BJ (cell line): ENCODE measurements at places on chromosomes 4 and X. TPM values are rescaled to one million over a fixed set of nuclear protein-coding genes. Genes with fewer than 3 reads are reported as not detected.

PDZD4 gene
- polyA plus RNA-seq = 0.49 and 0.82 TPM in 2 replicates

ZNF280C gene
- polyA plus RNA-seq = 2.1 and 4.2 TPM in 2 replicates

DNA sequence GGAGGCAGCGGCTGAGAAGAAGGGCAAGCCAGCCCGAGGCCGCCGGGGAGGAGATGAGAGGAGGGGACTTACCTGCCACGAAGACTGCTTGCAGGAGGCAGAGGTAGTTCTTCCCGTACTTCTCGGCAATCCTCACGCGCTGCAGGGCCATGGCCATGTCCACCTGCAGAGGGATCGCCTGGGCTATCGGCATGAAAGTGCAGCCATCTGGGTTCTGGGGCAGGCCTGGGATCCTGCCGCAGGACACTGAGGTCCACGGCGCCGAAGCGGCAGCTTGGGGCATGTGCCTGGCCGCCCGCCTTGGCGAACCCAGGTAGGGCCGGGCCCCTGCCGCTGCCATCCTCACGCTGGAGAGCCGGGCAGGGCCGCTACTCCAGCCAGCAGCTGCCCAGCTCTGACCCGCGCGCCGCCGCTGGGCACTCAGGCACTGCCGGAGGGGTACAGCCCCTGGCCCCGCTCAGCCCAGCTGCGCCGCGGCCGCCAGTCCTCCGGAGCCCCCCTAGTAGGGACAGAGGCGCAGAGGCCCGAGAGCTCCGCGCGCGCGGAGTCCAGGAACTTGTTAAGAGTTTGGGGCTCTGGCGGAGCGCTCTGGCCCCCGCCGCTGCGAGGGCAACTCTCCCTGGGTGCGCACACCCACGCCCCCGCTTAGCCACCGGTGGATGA, 16.0 kb downstream of the MCF2 start:
- DNase-seq = no peak

GRCh38 chr4:47219586-47219985, 188.2 kb downstream of the GABRB1 start:
- no peak for DNase-seq

DNA sequence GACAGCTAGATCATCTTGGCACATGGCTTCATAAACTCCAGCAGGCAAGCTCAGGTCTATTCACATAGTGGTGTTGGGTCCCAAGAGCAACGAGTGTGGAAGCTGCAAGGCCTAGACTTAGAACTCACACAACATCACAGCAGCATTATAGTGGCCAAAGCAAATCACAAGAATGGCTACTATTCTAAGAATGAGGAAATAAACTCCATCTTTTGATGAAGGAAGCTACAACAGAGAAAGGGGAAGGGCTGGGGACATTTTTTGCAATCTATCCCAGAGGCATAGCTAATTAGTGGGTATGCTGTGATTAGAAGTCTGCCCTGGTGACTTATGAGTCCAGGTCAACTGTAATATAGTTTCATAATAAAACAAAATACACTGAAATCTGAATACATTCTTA, 42.9 kb upstream of the TAB3 start:
- no peak for DNase-seq

- DNase-seq = no peak
Measured at GRCh38 chr4:23680671-23681518, 209.0 kb downstream of the PPARGC1A start.

- no peak for DNase-seq
Measured at GRCh38 chr4:138243369-138243768, 1.2 kb upstream of the SLC7A11 start.

NALF2 gene
- polyA plus RNA-seq = not detected in 2 replicates

DNA sequence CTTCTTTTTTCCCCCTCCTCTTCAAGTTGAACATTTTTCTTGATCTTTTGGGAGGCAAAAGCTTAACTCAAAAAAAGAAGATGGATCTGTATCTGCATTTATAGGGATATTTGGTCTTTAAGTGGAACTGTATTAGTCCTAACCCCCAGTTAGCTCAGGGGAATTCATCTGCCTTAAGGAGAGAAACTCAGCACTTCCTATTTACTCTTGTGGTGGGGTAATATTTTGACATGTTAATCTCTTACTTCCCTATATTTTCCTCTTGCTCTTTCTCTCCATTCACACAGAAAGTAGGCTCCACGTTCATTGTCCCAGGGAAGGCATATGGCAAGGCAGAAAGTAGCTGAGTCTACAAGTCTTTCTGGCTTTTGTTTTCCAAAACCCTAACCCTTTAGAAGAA, 5.3 kb downstream of the LRRC66 start:
- no peak for DNase-seq

GSTCD gene
- polyA plus RNA-seq = 4.6 and 8.3 TPM in 2 replicates

DNA sequence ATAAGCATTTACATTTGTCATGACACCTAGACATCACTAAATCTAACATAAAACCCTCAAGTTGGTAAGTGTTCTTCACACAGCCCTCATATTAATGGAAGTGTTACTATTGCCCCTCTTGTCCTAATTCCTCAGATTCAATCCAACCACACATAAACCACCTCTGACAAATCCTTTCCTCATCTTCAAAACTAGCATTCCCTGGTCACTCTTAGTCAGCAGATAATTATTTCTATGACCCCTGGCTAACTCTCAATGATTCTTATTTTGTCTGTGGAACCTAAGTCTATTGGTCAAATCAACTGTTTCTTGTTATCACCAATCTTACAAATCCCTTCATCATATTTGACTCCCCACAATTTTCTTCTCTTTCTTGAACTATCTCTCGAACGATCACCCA, 168.6 kb downstream of the PPP3CA start:
- no peak for DNase-seq

- DNase-seq = no peak
Measured at GRCh38 chr4:8123389-8123788, 35.2 kb downstream of the ABLIM2 start.

GRCh38 chr4:142516686-142517526, 329.2 kb downstream of the INPP4B start:
- peak; percentile 47 for DNase-seq

GRCh38 chr4:8721621-8722020, 129.1 kb downstream of the CPZ start:
- DNase-seq = no peak

UBA6 gene
- polyA plus RNA-seq = 34.9 and 67.9 TPM in 2 replicates

DNA sequence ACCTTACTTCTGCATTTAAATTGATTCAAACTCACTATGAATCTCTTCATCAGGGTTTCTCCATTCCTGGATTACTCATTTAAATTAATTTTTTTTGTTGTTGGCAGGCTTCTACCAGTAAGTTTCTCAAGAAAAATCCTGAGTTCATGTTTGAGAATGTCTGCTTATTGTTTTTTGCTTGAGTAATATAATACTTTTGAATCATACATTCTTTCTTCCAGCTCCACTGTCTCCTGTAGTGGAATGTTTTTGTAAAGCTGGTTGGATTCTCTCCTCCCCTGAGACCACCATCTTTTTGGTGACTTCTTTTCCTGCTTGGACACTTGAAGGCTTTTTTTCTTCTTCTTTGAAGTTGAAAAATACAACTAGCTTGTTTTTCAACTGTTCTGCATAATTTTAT, 4.3 kb upstream of the MID1IP1 start:
- no peak for DNase-seq

- DNase-seq = no peak
Measured at GRCh38 chr4:105896984-105897775, 1.9 kb downstream of the NPNT start.

GRCh38 chrX:37652589-37653231, 32.9 kb upstream of the XK start:
- DNase-seq = no peak

- DNase-seq = no peak
Measured at GRCh38 chrX:72020204-72020603, 109.6 kb downstream of the NHSL2 start.

DNA sequence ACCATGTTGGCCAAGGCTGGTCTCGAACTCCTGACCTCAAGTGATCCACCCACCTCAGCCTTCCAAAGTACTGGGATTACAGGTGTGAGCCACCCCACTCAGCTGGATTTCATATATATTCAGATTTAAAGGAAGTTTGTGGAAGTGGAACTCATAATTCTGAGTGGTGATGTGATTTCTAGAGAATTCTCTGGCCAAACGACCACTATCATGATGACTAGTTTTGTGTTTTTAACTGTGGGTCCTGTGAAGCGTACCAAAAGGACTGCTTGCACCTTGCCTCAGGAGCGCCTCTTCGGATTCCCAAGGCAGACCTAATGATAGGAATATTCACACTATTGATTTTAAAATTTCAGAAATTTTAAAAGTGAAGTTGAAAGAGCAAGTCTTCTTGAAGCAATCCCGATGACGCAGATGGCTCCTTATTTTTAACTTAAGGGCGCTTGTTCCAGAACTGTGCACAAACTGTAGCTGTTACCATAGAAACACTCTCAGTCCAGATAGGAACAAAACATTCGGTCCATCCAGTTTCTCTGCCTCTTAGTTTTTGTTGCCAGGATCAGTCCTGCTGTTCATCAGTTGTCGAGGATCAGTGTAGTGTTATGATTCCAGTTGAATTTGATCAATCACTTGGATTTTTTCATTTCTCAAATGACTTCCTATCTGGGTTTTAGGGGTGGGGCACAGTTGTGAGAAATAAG, 51.7 kb upstream of the CLCN4 start:
- DNase-seq = no peak

PDE6B gene
- 0.10 and 0.22 TPM in 2 replicates for polyA plus RNA-seq

DNA sequence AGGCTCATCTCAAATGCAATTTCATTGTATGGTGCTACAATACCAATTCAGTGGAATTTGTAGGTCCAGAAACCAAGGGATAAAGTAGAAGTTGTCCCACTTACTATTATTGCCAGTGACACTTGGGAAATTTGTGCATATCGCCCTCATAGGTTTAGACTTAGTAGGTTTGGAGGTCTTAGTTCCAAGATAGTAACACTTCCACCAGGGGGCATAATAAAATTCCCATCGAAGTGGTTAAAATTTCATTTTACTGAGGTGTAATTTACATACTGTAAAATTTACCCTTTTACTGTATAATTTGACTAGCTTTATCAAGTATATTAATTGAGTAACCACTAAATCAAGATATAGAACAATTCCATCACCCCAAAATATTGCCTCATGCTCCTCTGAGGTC, 174.6 kb downstream of the INPP4B start:
- no peak for DNase-seq

GRCh38 chrX:140764401-140764919, 54.9 kb downstream of the LINC00632 start:
- DNase-seq = no peak

TMEM31 gene
- 0.16 and 0.43 TPM in 2 replicates for polyA plus RNA-seq

- no peak for DNase-seq
Measured at GRCh38 chr4:166282081-166282770, 409.2 kb downstream of the TLL1 start.

DNA sequence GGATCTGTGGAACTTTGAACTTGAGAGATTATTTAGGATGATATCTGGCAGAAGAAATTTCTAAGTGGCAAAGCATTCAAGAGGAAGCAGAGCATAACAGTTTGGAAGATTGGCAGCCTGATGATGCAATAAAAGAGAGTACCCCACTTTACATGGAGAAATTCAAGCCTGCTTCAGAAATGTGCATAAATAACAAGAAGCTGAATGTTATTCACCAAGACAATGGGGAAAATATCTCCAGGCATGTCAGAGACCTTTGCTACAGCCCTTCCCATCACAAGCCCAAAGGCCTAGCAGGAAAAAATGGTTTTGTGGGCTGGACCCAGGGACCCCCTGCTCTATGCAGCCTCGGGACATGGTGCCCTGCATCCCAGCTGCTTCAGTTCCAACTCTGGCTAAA, 420.8 kb downstream of the DTHD1 start:
- no peak for DNase-seq

GRCh38 chr4:3420606-3420955, 21.2 kb upstream of the HGFAC start:
- no peak for DNase-seq

DNA sequence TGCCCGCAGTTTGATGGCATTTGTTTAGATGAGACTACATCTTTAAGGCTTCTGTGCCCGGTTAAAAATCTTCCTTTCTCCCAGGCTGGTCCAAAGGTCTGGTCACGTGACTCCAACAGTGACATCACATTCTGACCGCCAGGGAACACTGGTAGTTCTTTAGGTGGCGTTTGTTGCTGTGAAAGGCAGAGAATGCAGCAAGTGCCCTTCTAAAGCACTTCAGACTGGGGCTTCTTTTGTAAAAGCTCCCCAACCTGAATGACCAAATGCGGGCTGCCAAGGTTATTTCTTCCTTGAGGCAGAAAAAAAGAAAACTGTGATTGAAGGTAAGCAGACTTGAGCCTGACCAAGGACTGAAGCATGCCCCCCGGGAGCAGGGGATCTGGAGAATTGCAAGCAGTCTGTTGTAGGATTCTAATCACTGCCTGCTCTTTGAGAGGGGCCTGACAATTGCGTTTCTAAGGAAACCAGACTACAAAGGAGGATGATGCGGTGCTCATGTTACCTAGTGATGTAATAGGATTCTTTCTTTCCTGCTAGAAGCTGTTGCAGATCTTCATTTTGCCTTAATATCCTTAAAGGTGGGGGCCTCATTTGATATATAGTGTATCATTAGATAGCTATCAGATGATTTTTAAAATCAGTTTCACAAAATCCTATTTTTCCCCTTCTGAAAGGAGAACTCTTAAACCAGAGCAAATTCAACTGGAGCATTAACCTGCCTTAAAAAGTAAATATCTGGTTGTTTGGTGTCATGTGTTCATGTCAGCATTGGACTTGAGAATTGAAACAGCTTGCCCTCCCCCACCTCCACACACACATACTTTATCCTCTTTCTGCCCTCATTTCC, 133.1 kb downstream of the AKAP4 start:
- no peak for DNase-seq

- no peak for DNase-seq
Measured at GRCh38 chr4:107935246-107935645, 3.9 kb downstream of the CYP2U1 start.

GRCh38 chrX:48683411-48683982, at the start of gene WAS:
WAS (plus strand) TSS chrX:48683799; CDS start chrX:48683854, 55 bp downstream.
- no peak for DNase-seq

MTNR1A gene
- polyA plus RNA-seq = 0.06 TPM in 1 of 2 replicates, not detected in the other

GRCh38 chr4:26176598-26177149, 144.1 kb upstream of the RBPJ start:
- DNase-seq = no peak

DNA sequence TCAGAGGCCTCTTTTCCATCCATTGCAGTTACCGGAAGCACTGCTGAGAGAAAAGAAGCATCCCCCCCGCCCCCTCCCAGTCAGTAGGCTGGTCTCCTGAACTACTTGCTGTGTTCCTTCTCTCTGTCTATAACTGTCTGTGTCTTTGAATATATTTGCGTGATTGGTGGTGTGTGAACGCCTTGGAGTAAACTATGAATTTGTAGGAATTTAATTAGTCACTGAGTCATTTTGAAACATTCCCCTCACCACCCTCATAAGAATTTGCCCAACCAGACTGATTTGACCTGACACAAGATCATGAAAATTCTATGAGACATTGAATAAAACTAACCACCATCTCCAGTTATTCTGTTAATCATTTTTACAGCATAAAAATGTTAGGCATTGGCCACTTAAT, 6.7 kb upstream of the NXF3 start:
- no peak for DNase-seq
